Left ventricle myocardium superior (tissue), 1 donor: ENCODE measurements at places on chromosomes 2 and 18. TPM values are rescaled to one million over a fixed set of nuclear protein-coding genes. Genes with fewer than 3 reads are reported as not detected.

RAB17 gene
- total RNA-seq = 3.2 TPM

UGT1A7 gene
- total RNA-seq = not detected

ACTG2 gene
- 0.32 TPM for total RNA-seq

GCG gene
- total RNA-seq = not detected

- peak; percentile 6 for DNase-seq
These were observed 58.1 kb upstream of the MCFD2 start for GRCh38 chr2:46973673-46974072.

DNA sequence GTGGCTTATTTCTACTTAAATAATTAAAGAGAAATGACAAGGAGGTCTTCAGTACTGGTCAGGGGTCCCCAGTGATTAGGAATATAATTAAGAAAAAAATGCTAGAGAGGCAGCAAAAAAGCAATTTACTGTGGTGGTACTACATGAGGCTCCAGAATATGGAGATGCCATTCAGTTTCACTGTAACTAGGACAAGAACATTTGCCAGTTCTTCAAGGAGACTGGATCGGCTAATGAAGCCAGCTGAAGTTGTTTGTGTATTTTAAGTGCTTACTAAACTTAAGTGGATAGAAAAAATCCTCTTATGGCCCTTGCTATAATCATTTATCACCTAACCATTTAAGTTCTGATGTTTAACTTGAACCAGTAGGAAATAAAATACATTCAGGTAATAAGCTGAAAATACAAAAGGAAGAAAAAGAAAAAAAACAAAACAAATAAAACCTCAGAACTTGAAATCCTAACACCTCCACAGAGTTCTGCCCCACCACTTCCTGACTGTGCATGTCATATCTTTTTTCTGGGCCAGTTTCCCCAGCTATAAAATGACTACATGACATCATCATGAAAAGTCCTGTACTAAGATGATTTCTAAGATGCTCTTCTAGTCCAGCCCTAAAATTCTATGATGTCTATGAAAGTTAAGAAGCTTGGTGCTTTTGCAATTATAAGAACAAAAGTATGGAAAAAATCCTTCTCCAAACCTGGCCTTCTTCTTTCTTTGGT is 98.0 kb downstream of the TRABD2A start:
- no peak for DNase-seq

- DNase-seq = peak; percentile 81
These were observed 162.3 kb downstream of the ACKR3 start for GRCh38 chr2:236731767-236732580.

DNA sequence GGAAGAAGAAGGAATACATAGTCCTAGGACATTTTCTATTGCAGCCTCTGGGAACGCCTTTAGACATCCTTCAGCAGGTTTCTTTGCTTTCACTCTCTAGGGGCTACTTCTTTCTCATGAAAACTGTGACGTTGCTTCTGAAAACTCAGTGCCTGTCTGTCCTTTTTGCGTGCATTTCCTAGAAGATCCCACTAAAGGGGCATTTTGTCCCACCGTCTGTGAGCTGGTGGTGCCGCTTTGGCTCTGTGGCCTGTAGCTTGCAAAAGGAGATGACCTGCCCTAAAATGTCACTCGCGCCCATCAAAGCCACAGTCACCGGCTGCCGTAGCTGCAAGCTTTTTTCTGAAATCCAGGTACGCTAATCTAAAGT is 579 bp downstream of the STAT4 start:
- DNase-seq = no peak

DNA sequence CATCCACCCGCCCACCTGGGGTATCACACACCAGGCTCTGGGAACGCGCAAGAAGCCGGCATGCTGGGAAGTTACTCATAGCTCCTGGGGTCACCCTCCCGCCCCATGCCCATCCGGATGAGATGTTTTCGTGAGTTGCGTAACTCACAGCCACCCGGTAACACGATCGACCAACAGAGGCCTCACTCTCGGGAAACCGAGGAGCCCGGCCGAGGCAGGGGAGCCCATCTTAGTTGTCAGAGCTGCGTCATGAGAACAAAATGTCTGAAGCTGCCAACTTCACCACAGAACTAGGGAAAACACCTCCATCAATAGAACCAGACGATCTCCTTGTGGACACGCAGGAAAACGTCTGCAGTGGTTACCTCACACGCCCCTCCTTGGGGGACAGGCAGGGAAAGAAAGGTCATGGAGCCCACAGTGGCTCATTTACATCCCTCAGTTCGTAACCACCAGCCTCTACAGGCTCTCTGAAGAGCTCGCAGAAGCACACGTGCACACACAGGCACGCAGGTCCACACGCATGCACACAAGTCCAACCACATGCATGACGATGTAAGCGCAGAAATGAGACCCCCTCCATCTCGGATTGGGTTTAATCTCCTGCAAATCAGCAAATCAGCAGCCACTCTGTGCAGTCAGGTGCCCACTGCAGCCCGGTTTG is 26.2 kb downstream of the ADI1 start:
- no peak for DNase-seq

- no peak for DNase-seq
These were observed 12.6 kb upstream of the RAB1A start for GRCh38 chr2:65142515-65142914.

GRCh38 chr2:64298161-64298560 is 153.9 kb upstream of the PELI1 start:
- no peak for DNase-seq

- DNase-seq = no peak
These were observed 670.8 kb upstream of the FANCL start for GRCh38 chr2:58911877-58912276.

DNA sequence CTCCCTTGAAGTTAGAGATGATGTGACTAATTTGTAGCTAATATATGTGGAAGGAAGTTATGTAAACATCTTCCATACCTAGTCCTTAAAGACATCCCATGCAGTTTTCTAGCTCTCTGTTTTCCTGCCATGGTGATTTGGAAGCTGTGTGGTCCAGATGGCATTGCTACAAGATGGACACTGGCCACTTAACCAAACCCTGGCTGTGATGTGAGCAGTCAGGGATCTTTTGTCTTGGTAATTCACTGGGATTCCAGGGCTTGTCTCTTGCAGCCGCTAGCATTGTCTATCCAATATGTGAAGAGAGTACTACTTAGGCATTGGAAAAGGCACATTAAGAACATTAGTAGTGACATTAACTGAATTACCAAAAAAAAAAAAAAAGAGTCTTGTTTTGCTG is 139.9 kb upstream of the DOCK10 start:
- DNase-seq = no peak

DNA sequence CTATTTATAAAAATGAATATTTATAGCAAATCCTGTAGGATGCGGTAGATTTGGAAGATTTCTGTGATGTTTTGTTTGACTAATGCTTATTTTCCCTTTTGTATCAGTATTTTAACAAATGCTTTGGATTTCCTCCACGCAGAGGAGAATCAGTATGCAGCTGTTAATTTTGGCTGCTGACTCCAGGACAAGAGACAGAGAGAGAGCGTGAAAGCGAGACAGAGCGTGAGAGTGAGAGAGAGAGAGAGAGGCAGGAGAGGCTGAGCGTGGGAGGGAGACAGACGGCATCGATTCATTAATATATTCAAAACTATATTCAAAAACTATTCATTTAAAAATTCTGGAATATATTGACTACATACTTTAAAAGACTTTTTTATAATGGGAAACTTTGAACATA is 62.5 kb downstream of the RRM2 start:
- DNase-seq = no peak

- no peak for DNase-seq
These were observed 178.5 kb downstream of the HDAC4 start for GRCh38 chr2:239222312-239222660.

GRCh38 chr2:25817630-25818029 is 60.7 kb downstream of the ASXL2 start:
- DNase-seq = no peak

DNA sequence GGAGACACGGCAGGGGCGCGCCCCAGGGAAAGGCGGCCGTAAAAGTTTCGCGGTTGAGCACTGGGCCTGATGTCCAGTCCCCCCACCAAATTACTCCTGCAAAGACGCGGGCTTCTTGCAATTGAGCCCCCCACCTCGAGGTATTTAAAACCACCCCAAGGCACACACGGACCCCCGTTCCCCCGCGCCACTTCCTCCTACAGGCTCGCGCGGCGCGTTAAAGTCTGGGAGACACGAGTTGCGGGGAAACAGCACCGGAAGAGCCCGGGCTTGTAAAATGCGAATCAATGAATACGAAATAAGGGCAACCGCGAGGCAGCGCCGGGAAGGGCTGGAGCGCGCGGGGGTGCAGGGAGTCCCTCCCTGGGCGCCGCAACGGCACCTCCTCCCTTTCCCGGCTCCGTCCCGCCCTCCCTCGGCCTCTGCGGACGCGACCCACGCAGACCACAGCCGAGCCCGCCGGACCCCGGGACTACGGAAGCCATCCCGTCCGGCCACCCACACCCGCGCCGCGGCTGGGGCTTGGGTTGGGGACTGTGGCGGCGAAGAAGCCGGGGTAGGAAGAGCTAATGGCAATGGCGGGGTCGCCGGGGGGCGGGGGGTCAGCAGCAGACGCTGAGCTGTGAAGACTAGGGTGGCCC is 918 bp upstream of the NETO1 start:
- DNase-seq = no peak

- no peak for DNase-seq
These were observed 163.4 kb downstream of the VWC2L start for GRCh38 chr2:214574084-214574781.

DNA sequence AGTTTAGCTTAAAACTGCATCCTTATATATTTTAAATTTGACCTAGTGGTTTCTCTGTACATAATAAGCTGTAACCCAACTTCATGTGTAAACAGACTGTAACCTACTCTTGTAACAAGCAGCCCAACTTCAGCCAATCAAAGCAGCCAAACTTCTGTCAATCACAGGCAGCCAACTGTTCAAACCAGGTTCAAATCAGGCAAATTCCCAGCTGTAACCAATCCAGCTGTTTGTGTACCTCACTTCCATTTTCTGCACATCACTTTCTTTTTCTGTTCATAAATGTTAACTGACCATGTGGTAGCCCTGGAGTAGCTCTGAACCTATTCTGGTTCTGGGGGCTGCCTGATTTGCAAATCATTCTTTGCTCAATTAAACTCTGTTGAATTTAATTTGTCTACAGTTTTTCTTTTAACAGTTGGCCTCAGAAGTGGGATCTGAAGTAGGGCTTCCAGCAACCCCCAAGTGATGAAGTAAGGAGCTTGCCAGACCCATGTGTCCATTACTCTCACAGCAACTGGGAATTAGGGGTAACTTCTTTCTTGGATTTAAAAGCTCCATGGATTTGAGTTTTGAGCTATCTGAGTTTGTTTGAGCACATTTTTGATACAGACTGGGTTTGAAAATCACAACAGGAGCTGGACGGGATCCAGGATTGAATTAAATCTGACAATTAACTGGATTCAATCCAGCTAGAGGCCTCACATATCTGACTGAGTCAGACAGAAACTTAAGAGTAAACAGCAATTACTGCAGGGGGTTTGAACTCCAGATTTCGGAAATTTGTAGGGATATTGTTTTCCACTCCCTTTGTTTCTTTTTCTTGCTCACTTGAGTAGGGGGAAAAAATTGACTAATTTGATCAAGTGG is 1569.7 kb upstream of the SLC39A10 start:
- DNase-seq = no peak

- no peak for DNase-seq
These were observed 1.4 kb downstream of the SNORC start for GRCh38 chr2:232871418-232871834.

DNA sequence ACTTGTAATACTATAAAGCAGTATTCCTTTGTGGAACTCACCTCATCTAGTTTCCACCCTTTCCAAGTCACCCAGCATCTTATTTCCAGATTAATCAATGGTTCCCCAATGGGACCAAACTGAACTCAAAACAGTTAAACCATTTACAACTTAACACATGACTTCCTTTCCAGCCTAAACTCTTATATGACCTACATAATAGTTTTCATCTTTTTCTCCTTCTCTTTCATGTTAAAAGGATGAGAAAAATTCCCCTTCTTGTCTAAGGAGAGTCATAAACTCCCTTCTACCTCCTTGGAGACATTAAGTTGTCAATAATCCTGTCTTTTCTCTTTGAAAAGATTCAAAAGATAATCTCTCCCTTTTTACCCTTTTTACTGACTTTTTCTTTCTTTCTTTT is 6.7 kb downstream of the PPP3R1 start:
- DNase-seq = no peak

- peak; percentile 35 for DNase-seq
These were observed 56.7 kb upstream of the MSTN start for GRCh38 chr2:190119257-190119656.

GRCh38 chr18:55763298-55763697 is 175.3 kb upstream of the TCF4 start:
- DNase-seq = no peak

- DNase-seq = no peak
These were observed 37.5 kb upstream of the C2orf15 start for GRCh38 chr2:99104006-99104405.

DNA sequence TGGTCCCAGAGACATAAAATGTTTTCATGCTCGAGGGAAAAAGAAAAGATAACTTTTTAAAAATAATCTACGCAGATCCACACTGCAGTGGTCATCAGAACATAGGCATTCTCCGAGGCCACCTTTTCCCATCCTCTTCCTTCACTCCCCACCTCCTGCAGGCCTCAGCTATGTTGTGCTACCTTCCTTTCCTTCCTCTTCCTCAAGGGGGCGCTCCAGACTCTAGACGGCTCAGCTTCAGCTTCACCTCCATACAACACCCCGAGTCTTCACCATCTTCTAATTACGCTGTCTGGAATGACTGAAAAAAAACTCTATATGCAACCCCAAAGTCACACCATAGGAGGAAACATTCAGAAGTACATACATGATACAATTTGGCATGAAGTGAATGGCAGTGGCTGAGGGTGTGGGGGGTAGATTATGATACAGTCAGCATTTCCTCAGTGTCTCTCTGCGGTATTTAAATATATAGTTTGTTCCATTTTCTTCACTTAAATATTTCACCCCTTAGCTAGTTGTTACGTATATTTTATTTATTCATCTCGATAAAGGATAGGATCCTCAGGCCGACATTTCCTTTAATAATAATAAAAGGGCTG is 583.6 kb downstream of the IRS1 start:
- DNase-seq = peak; percentile 27

GRCh38 chr2:46363535-46364170 is 66.4 kb downstream of the EPAS1 start:
- no peak for DNase-seq

GRCh38 chr2:200861617-200862155 is 2.8 kb downstream of the CLK1 start:
- DNase-seq = no peak

DNA sequence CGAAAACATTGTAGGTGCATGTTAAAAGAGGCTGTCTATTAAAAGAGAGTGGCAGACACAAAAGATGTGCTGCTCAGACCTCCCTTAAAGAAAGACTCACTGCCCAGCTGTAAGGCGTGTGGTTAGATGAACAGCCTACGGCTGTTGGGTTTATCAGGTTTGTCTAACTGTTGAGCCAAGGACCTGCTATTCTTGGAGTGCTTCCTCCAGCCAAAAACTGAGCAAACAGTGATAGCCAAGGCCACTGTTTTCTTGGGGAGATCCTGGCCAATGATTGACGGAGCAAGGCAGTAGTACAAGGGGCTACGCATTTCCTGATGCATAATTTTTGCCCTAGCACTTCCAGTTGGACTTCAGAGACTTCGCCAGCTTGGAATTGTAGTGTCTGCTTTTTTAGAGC is 1.4 kb upstream of the RAB3GAP1 start:
- DNase-seq = no peak

GRCh38 chr18:70503060-70503459 is 214.2 kb downstream of the SOCS6 start:
- DNase-seq = no peak
